ENCODE measurements at places on chromosomes 12 and 14.
A peak's percentile ranks its signal among the peaks of the same experiment; 100 is the strongest.

DNA sequence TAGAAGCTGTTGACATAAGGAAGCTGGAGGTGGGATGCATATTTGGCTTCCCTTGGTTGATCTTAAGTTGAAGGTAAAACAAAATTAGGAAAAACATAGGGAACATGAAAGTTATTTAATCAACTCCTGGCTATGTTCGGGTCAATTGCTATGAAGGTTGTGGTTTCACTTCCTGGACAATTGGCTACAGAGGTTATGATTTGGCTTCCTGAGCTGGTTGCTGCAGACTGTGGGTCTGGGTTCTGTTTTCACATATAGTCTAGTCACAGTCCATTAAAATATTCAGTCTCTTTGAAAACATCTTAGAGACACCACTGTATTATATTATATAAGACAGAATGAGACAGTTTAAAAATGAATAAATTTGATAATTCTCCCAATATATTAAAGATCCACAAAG is 895.2 kb upstream of the USP15 start:
- no peak for DNase-seq

GRCh38 chr14:49984424-49984823 is 91.5 kb downstream of the ARF6 start:
- DNase-seq = no peak

DNA sequence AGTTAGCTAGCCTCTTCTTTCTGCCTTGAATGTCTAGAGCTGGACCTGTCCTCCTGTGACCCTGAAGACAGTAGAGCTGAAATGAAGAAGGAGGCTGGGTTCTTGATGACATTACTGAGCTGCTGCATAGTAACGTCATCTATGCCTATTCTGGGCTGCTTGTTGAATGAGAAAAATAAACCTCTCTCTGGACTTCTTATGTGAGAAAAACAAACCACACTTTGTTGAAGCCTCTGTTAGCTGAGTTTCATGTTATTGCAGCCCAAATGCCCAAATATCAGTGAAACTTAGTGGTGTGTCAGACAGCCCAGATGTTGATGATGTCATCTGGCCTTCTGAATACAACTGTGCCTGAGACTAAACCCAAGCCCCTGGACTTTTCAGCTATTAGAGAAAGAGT is 67.0 kb upstream of the MAX start:
- DNase-seq = no peak

DNA sequence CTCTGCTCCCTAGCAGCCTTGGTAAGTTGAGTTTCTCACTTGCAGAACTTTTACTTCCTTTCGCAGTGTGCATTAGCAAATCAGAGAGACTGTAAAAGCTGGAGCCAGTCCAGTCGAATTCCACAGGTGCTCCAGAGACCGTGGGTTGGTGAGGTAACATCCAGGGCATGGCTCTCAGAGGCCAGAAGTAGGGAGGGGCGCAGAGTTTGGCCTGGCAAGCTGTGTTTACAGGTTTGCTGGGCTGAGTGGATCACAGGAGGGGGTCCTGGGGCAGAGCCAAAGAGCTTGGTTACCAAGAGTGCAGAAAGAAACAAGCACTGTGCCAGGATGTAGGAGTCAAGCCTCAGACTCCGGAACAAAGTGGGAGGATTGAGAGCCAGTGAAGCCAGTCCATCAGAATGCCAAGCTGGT is 10.2 kb upstream of the BHLHE41 start:
- DNase-seq = no peak

GRCh38 chr14:33486332-33486890 is 464.5 kb downstream of the EGLN3 start:
- no peak for DNase-seq

- DNase-seq = no peak
These were observed 19.7 kb downstream of the EML1 start for GRCh38 chr14:99812892-99813291.

- peak; percentile 8 for DNase-seq
These were observed 31.9 kb upstream of the DUSP6 start for GRCh38 chr12:89384050-89384758.

DNA sequence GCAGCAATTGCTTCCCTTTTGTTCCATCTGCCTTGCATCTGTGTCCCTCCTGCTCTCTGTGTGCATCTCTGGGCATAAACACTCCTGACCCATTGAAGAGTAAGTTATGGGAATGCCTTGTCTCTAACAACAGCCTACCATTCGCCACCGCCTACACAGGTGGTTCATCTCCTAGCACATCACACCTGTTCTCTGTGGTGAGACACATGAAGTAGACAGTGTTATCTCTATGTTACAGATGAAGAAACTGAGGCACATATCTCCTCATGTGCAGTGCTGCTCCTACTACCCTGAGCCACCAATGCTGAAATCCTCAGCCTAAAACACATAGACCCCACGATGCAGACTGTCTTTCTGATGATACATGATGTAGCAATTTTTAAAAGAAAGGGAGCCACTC is 77.6 kb downstream of the PITPNM2 start:
- no peak for DNase-seq

DNA sequence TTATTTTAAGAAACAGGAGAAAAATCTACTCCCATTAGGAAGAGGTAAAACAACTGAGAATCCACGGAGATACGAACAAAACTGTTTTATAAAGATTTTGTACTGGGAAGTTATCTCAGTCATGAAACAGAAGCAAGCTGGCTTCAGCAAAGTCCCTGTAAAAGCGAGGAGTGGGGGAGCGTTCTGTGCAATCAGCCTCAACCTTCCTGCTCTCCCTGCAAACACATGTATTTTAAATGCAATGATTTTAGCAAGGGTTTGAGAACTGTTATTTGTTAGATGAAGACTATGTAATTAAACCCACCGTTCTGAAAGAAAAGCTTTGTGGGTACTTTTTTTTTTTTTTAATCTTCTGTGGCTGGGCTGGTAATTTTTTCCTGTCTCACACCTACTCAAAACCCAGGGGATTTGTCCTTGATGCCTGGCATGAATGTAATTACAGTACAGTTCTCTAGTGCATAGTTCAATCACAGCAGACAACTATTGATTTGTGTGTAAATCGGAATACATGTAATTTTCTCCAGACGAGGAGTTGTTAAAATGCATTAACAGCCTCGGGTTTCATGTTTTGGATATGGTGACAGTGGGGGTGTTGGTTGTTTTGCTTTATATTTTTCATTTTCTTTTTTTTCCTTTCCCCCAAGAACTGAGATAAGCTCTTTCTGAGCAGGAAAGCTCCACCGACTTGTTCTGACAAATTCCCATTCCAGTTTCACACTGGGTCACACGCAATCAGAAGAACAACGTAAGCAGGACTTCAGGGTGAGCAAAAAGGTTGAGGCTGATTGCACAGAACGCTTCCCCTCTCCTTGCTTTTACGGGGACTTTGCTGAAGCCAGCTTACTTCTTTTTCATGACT is 153.6 kb downstream of the PHLDA1 start:
- DNase-seq = peak; percentile 18

DNA sequence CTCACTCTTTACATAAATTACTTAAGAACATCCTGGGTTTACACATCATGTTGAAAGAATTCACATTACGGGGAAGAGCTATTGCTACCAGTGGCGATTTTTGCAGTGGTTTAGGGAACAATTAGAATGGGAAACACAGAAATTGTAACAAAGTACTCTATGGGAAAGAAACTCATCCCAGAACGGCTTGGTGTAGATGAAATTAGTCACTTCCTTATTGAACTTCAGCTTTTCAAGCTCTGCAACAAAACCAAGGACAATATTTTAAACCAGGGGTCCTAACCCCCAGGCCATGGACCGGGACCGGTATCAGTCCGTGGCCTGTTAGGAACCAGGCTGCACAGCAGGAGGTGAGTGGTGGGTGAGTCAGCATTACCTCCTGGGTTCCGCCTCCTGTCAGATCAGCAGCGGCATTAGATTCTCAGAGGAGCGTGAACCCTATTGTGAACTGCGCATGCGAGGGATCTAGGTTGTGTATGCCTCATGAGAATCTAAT is 32.3 kb upstream of the FICD start:
- no peak for DNase-seq

DNA sequence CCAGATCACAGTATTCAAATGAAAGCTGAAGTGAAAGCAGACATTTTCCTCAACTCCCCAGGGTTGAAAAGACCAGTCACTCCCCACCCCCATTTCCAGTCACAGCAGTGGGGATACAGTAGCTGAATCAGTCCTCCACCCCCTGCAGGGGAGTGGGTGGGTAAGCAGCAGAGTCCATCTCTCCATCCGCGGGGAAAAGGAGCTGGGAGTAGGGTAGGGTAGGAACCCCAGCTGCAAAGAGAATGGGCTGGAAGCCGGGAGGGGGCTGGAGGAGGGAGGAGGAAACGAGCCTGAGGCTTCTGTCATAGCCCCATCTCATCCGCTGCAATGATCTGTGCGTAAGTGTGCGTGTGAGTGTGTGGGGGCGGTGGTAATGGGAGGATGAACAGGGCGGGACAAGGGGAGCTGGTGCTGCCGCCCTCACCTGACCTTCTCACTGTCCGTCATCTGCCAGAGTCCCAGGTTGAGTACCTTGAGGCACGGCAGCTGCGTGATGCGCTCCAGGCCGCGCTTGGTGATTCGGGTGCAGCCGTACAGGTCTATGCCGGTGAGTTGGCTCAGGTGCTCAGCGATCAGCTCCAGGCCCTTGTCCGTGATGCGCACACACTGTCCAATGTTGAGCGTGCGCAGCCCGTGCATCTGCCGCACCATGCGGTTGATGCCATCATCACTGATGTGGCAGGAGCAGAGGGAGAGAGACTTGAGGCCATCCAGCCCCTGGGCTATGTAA is 1.8 kb downstream of the FBXL14 start:
- peak; percentile 61 for DNase-seq

- no peak for DNase-seq
These were observed 73.9 kb downstream of the BMP4 start for GRCh38 chr14:53882684-53883083.

DNA sequence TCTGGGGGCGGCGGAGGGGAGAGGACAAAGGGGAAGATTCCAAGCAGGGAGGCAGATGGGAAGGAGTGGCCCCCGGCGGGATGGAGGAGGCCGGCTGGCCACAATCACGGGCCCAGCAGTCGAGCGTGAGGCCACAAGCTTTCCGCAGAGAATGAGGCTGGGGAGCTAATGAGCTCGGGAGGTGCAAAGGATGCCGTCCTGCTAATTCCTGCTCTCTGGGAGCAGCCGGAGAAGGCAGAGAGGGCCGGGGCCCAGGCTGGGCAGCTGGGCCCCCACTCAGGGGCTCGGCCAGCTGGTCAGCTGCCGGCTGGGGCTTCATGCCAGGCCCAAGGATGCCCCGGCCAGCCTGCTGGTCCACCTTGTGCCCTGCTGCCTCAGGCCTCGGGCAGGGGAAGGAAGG is 98.1 kb upstream of the LHX5 start:
- DNase-seq = no peak

DNA sequence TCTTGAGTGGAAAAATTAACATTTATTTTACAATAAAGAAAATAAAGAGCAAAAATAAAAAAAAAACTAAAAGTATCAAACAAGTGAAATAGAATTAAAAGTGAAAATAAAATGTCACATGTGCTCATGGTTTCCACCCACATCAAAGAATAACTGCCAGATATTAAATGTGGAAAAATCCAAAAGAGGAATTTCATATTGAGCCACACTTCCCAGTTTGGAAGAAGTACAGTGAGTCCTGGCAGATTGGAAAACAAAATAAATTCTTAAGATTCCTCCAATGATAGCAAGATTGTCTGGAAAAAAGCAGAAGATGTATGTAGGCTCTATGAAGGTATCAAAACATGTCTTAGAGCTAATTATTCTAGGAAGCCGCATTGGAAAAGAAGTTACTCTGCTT is 1019.5 kb downstream of the SLC6A15 start:
- no peak for DNase-seq

DNA sequence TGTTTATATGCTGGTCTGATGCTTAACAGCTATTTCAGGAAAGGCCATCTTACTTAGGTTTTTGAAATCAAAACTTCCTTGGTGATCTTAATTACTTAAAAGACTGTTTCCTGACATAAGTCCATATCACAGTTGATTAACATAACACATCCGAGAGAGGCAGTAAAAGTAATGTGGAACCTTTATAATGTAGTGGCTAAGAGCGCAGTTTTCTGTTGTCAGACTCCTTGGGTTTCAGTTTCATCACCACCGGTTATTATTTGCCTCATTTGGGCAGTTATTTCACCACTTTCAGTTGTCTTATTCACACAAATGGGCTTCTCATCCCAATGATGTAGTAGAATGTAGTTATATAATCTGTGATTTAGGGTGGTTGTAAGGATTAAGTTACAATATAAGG is 30.9 kb downstream of the TBC1D15 start:
- DNase-seq = no peak

DNA sequence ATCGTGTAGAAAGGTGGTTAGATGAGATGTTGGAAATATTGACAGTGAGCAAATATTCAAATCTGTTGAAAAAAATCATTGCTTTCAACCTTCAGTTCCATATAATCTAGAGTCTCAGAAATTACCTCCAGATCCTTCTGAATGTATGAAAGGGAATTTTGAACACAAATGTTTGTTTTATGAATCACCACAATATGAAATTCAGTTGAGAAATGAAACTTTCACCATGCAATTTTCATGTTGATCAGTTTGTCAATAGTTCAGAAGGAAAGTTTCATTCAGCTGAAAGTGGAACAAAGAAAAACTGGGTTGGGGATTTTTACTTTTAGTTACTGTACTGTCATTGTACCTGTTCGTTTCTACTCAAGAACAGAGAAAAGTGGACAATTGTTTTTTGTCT is 953.6 kb downstream of the SLC6A15 start:
- no peak for DNase-seq

DNA sequence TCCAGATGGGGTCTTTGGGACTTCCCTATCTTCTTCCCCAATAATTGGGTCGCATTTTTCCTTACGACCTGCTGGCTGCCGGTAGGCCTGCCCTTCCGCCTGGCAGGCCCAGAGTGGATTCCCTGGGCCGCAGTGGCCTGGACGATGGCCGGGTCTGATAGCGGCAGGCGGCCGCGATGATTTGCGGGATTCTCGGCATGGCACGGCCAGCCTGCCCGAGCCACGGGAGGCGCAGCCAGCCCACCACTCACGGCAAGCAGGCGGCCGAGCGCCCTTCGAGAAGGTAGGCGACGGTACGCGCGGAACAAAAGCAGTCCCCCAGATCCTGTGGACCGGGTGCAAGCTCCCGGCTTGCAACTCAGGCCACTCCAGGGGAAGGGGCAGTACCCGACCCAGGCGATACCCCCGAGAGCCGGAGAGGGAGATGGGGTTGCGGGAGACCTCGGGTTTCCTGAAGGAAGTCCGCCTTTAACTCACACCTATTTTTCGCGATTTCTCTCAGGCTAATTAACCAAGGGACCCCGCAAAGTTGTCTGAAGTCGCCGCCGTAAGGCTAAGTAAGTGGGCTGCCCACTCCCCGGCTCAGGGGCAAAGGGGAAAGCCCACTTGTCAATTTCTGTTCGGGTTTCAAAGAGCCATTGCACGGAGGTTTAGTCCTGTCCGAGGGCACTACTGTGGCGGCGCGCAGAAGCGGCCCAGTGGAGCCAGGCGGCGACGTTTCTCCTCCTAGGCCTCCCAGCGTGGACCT is 1.4 kb upstream of the GSC start:
- DNase-seq = no peak

- no peak for DNase-seq
These were observed 283.4 kb downstream of the CEP128 start for GRCh38 chr14:80658155-80658554.

DNA sequence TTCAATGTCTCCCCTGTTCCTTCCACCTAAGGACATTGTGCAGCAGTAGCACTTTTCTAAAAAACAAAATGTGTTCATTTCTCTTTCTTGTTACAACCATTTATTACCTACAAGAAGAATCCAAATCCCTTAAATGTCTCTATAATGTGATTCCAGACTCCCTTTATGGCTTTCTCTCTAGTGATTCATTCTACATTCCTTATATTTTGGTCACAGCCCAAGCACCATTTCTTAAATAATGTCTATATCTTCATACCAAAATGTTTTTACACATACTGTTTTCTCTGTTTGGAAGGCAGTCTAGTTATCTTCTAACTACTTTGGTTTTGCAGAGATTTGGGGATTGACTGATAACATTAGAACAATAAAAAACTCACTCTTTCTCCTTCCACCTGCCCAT is 1037.3 kb upstream of the FLRT2 start:
- no peak for DNase-seq

Measured in BE2C (cell line).